ENCODE measurements at places on chromosomes 2 and 18. TPM values are rescaled to one million over a fixed set of nuclear protein-coding genes. Genes with fewer than 3 reads are reported as not detected.

The ZNF638 gene
- 79.3 TPM for total RNA-seq

The WDR7 gene
- total RNA-seq, result 33.0 TPM

- no peak for DNase-seq
These were observed 297.0 kb upstream of the DSEL start for GRCh38 chr18:67813380-67814028.

- DNase-seq, result peak; percentile 60
These were observed 136.8 kb downstream of the NEDD4L start for GRCh38 chr18:58180738-58181353.

GRCh38 chr18:33560686-33561370, 17.2 kb upstream of the ASXL3 start:
- no peak for DNase-seq

- DNase-seq, result no peak
These were observed 8.4 kb downstream of the CASP10 start for GRCh38 chr2:201191132-201191875.

- DNase-seq, result no peak
These were observed 1712.8 kb upstream of the TMEFF2 start for GRCh38 chr2:193907561-193907960.

The LTBP1 gene
- 0.35 TPM for total RNA-seq

DNA sequence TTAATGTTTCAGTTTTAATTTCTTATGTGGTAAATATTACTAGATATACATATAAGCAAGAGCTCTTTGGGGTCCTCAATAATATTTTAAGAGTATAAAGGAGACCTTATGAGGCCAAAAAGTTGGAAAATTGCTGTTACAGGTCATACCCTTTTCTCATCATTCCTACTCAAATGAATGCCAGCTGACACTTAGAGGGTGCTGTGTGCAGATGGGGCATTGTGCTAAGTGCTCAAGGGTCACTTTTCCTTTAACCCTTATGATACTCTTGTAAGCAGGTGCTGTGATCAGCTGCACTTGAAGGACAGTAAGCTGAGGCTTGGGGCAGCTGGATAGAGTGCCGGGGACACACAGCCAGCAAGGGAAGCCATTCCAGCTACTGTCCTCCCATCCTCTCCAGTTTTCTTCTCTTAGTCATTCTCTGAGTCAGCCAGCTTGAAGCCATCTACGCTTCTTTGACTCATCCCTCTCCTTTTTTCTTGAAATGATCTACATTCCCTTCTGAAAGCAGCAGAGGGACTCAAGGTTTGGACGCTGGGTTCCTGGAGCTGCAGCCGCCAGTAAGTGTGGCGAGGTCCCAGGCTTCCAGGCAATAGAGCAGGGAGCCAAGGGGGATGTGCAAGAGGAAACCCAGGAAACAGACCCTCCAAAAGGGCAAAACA, 42.0 kb upstream of the CREB1 start:
- no peak for DNase-seq

The TNFRSF11A gene
- total RNA-seq, result 26.0 TPM

The HOXD4 gene
- total RNA-seq, result not detected

- no peak for DNase-seq
These were observed 96.0 kb downstream of the UXS1 start for GRCh38 chr2:106098081-106098480.

- peak; percentile 36 for DNase-seq
These were observed 10.8 kb upstream of the ERMN start for GRCh38 chr2:157336137-157337010.

GRCh38 chr2:43576981-43577892, 18.6 kb downstream of the THADA start:
- DNase-seq, result peak; percentile 30

DNA sequence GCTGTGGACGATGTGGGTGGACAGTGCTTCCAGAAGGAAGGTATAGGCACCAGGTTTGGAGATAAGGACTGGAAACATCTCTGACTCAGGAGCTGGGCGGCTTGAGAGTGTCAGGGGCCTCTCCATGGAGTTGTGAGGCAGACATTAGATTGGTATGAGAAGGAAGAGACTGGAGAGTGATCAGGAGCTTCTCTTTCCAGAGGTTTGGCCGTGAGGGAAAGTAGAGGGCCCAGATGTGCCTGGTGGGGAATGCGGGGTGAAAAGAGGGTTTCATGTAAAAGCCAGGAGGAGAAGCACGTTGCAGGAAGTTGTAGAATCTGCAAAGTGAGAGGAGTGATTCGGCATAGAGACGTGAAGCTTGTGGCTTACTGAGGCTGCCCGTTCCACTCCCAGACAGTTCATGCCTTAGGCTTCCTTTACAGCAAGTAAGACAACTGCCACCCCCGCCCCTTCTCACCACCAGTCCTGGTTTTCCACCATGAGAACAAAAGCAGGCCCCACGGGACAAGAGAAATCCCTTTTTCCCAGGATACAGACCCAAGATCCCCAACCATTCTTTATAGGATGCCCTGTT, 166.3 kb upstream of the HDAC4 start:
- DNase-seq, result no peak

The VSNL1 gene
- not detected for total RNA-seq

DNA sequence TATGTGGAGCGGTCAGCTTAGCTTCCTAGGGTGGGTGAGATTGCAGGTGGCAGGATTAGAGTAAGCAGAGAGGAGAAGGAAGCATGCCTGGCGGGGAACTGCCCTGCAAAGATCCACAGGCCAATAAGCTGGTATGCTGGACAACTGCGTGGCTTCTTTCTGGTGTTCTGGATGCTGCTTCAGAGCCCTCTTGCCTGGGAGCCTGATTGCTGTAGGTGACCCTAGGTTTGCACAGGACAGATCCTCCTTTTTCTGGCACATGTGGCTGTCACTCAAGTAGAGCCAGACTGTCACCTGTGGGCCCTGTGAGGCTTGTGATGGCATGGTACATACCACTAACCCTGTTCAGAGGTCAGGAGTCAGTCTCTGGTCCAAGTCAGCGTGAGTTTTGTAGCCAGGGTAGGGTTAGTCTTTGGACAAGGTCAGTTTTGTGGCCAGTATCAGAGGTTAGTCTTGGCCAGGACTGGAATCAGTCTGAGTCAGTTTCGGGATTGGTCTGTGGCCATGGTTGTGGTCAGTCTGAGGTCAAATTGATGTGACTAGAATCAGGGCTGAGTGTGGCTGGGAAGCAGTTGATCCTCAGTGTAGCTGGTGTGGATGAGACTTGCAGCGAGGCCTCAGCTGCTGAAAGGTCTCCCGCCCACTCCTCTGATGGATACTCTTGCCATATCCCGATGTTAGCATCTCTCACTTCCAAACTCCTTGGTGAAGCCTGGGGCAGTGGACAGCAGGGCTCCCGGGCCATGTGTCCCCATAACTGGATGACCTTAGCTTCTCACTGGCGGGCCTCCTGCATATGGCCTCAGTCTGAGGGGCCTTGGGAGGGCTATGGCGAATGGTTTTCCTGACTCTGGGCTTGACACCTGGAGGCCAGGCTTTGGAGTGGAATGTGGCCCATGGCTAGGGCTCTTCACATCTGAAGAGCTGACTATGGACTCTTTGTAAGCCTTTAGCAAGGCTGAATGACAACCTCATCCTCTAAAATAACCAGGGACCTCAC, 260.5 kb downstream of the DYSF start:
- no peak for DNase-seq

- no peak for DNase-seq
These were observed 417.9 kb downstream of the HRH4 start for GRCh38 chr18:24878289-24878688.

The DRC1 gene
- total RNA-seq, result not detected

- DNase-seq, result no peak
These were observed 117.2 kb downstream of the TSN start for GRCh38 chr2:121872651-121873050.

DNA sequence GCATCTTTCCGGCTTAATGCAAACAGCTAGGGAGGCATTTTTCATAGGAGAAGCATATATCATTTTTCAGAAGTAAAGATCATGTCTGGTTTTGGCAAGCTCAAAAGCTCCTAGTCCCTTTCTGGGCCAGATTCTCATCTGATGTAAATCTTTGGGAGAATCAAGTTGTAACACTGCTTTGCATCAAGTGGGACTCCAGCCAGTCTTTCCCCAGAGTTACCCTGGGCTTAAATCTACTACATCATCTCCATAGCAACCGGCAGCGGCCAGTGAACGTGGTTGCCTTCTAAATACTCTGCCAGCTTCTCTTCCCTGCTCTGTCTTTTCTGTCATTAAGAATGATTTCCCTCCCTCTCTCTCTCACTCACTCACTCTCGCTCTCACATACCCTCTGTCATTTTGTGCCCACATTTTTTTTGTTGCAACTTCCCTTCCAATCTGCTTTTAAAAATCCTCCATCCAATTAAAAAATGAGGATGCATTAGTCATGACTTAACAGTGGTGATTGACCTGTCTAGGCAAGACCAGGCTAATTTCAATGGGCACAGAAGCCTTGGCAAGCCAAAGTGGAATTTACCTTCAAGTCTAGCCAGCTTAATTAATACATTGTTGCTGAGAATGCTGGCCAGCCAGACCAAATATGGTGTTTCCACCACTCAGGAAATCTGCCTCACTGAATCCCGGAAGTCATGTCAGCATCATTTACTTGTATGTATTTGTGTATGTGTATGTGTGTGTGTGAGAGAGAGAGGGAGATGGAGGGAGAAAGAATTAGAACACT, 93.0 kb downstream of the NRP2 start:
- DNase-seq, result no peak

The TUBA3D gene
- not detected for total RNA-seq

The ANKRD30B gene
- not detected for total RNA-seq

The PPP4R1 gene
- 54.0 TPM for total RNA-seq

- DNase-seq, result no peak
These were observed 114.8 kb downstream of the SMAD2 start for GRCh38 chr18:47815486-47816270.

The GALNT14 gene
- not detected for total RNA-seq

All from activated CD4-positive, alpha-beta memory T cell treated with anti-CD3 and anti-CD28 coated beads, Interleukin-2, amount 10 ng/mL, durations not matched to agents 7 days and 5 days (primary cell).